Pons (tissue), 1 donor: ENCODE measurements at places on chromosomes 7 and 10.
A peak's percentile ranks its signal among the peaks of the same experiment; 100 is the strongest.

- DNase-seq: no peak
Observed at GRCh38 chr10:61653699-61654098, 9.0 kb upstream of the CABCOCO1 start.

GRCh38 chr7:107344799-107345198 is 125.1 kb upstream of the GPR22 start:
- DNase-seq: no peak

DNA sequence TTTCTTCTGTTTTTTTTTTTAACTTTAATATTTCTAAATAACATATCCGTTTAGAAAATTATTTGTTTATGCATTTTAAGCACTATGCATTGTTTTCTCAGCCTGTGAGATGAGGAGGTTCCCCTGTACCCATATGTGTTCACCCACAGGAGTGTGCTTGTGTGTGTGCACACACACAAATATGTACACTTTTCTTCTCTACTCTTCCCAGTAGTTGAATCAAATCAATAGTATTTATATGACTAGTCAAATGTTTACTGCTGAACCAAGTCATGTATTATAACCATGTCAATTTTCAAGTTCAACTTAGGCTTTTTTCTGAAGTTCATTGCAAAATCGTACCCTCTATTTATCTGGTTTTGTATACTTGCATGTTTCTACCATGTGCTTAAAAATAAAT is 37.3 kb downstream of the HDAC9 start:
- DNase-seq: no peak

DNA sequence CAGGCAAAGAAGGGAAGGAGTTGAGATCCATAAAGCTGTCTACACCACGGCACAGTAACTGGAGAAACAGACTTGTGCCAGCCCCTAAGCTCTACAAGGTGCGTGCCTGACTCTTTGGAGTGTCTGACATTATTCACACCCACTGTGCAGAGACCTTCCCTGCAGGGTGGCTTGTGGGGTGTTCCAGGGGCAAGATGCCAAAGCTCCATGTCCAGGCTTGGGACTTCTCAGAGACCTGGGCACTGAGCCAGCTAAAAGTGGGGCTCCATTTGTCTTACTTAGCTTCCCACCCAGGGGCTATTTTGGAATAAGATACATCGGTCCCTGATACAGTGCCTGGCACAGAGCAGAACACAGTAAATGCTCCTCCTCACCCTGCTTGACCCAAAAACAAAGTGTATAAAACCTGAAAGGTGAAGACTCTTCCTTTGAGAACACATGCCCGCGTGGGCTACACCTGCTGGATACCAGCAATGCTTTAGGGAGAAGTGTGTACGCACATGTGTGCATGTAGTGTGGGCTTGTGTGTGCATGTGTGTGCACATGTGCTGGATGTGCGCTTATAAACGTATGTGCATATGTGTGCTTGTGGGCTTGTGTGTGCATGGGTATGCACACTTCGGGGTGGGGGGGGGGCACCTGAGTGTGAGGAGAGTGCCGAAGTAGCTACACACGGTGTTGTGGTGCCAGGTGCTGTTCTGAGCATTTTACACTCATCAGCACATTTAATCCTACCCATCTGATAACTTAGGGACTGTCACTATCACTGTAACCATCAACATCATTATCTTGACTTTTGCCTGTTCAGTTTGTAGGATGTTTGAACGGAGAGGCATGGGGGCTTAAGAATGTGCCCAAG is 143.0 kb downstream of the ARHGAP22 start:
- no peak for DNase-seq

DNA sequence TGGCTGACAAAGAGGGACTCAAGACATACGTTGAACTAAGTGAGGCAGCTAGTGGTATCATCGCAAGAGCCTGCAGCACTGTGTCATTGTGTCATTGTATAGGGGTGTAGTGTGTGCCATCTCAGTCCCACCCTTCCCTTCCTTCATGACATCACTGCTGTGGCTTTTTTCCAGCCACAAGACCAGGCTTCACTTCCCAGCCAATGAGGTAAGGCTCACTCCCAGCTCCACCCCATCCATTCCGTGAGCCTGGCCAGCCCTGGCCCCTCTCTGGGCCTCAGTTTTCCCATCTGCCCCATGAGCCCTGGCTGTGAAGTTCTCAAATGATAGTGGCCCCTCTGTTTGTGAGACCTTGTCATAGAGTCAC is 134.3 kb upstream of the ZMIZ1 start:
- no peak for DNase-seq

DNA sequence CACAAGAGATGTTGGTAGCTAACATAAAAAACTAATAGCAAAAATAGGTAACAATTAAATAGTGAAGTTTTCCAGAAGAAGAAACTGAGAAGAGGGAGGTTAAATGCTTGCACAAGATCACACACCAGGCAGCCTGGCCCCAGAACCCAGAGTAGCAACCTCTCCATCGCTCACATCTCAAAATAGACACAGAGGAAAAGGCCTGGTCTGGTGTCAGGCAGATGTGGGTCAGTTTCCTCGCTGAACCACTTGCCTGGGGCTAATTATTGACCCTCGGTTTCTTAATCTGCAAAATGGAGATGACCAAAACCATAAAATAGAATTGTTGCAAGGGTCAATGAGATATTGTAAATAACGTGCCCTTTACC is 44.5 kb upstream of the STK17A start:
- DNase-seq: no peak

- no peak for DNase-seq
Observed at GRCh38 chr7:158102897-158103296, 484.7 kb downstream of the PTPRN2 start.

DNA sequence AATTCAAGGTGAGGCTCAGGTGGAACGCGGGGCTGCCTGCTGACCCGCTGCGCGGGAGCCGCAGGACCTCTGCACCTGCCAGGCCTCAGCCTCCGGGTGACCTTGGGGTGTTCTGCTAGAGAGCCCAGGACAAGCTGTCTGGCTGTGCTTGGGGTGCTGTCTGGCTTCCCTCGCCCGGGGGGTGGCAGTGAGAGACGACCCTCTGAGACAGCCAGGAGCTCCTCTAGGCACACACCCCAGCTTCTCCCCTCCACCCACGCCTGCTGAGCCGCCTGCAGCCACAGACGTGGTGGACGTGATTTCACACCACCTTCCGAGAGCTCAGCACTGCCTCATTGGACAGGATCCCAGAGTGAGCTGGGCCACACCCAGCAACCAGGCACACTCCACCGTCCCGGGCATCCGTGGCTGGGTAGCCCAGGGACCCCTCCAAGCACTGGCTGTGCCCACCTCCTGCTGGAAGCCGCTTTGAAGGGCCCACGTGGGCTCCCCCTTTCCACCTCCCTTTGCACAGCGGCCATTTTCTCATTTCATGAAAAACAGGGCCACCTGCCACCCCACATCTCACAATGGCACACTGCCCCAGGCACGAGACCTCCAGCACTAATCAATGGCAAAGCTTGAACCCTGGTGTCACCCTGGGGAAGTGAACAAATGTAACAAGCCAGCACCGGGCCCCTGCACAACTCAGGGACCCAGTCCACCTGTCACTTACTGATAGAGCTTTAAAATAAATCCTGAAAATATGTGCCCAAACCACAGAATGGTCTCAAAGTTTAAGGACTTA is 35.0 kb downstream of the ZFAND2A start:
- DNase-seq: no peak

GRCh38 chr7:12237007-12237406 is 25.9 kb downstream of the TMEM106B start:
- no peak for DNase-seq

DNA sequence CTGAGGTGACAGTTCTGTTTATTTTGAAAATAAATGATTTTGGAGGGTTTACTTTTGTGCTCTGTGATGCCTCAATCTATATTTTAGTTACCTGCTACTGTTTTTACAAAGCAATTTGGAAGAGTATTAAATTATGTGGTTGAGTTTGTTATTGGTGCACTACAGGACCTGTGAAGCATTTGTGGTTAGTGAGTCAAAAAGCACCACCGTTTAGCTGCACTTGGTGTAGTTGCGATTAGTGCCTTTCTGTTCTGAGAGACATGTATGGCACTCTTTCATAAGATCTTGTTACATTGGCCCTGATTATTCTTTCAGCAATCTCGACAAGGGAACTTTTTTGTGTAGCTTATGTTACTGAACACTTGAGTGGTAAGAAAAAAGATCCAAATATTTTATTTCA is 132.2 kb downstream of the BBS9 start:
- DNase-seq: no peak

DNA sequence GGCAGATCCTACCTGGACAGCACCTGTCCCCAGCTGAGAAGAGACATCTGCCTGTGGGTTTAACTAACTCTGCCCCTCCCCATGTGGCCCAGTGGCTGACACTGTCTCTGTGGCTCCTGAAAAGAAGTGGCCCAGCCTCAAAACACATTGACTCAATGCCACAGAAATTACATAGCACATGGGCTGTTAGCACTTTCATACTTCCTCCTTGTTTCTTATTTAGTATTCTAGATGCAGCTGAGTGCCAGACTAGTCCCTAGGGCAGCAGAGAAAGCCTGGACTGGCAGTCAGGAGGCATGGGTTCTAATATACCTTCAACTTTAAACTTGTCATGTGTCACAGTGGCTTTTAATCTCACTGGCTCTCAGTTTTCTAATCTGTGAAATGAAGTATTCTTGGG is 171.0 kb downstream of the TRIL start:
- DNase-seq: no peak

DNA sequence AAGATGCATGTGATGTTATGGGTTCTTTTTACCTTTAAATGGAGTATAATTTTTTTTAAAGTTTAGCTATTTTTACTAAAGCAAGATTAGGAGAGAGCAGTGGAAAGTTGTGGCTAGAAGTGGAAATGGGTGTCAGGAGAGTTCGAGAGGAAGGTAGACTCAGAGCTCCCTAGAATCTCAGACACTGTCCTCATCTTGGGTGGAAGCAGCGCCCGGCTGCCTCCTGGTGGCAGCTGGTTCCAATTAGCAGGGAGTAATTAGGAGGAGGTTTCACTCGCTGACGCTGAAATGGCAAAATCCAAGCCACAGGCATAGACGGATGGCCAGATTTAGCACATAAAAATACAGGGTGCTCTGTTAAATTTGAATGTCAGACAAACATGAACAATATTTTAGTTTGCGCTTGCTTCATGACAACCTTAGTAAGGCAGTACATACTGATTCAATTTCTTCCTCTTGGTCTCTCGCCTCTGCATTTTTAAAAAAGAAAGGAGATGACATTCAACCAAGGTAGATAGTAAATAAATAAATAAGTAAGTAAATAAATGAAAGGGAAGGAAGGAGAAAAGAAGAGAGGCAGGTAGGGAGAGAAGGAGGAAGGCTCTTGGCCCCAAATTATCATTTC is 58.5 kb downstream of the LGI1 start:
- peak; percentile 71 for DNase-seq

- peak; percentile 90 for DNase-seq
Observed at GRCh38 chr10:61896854-61897661, 4.4 kb upstream of the ARID5B start.
